Right lung (tissue), 10 donors: ENCODE measurements at places on chromosomes 2 and 18. TPM values are rescaled to one million over a fixed set of nuclear protein-coding genes. Genes with fewer than 3 reads are reported as not detected.

The CYP1B1 gene
- 1.1 TPM for polyA plus RNA-seq

The MPP4 gene
- polyA plus RNA-seq, result 0.23 TPM

The PRKRA gene
- 69.9 TPM for polyA plus RNA-seq

GRCh38 chr2:77519164-77519887, 2.9 kb downstream of the LRRTM4 start:
- DNase-seq, result no peak

- DNase-seq, result peak; percentile 32
Measured at GRCh38 chr2:121648206-121649148, 785 bp downstream of the CLASP1 start.

DNA sequence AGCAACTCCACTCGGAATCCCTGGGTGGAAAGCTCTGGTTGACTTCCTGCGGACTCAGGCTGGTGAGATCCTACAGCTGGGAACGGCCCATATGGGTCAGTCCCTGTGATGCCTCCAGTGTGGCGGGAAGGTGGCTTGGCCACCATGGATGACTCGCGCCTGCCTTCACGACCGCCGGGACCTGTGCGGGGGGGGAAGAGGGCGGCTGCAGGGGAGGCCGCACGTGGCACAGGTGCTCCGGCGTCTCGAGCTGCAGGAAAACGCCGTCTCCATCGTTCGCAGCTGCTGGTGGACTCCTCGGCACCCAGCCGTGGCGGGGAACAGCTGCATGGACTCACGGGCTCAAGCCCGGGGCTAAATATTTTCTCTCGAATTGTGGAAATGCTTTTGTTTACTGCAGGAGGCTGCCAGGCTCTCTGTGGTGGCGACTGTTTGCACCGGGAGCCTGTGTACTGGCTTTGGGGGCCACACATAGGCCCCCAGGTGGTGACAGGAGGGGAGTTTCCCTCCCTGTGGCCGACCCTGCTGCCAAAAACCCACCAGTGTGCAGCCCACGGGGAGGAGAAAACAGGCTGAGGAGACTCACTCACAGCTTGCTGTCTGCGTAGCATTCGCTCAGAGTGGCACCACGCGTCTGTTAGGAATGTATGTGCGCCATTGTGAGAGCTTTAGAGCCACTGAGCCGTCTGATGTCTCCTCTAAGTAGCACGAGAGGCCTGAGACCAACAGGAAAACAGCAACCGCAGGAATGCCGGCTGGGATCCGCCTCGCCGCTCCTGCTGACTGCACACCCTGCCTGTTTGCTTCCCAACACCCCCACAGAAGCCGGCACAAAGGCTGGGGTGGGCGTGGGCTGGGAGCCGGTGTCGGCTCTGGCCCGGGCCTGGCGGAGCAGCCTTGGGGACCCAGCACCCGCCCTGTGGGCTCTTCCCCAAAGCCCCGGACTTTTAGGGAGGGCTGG, 89.2 kb downstream of the NFATC1 start:
- DNase-seq, result no peak

DNA sequence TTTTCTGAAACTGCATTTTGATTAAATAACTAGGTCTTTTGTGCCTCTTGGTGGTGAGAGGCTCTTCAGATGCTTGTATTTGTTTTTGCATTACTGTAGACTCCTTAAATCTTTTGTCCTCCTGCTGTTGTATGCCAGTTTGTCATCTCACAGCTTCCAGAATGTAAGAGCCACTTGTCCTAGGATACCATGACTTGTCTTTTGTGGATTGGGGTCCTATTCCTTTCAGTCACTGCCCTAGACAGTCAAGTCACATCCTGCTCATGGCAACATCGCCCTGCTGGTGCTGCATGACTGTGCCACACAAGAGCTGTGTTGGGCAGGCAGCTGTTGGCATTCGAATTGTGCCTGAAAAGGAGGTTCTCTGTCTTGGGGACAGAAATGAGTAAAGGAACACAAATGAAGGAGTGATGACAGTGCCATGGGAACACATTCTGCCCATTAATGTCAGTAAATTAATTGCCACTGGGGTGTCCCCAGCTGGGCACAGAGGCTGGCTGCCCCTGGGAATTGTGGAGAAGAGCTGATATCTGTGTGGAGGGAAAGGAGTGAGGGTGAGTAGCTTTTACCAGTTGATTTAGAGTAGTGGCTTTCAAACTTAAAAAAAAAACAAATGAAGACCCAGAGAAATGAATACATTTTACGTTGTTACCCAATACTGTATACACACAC, 140.3 kb downstream of the ARL6IP6 start:
- DNase-seq, result no peak

The GCG gene
- polyA plus RNA-seq, result not detected

The VAMP8 gene
- 68.1 TPM for polyA plus RNA-seq

The INO80D gene
- 11.8 TPM for polyA plus RNA-seq

The C2orf81 gene
- polyA plus RNA-seq, result 6.0 TPM

DNA sequence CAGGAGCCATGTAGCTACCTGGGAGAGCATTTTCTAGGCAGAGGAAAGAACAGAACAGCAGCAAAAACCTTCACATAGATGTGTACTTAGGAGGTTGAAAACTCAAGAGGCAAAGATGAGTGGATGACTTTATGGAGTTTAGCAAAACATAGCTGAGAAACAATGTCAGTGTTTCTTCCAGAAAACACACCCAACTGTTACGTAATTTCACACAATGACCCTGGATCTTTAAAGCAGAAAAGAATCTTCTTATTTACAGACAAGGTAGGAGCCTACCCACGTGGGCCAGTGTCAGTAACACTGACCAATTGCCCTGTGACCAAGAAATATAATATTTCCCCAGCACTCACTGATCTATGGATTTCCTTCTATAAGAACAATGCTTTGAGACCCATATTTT, 254.6 kb downstream of the CDH20 start:
- DNase-seq, result no peak

- DNase-seq, result no peak
Measured at GRCh38 chr18:52054324-52054723, 285.7 kb upstream of the DCC start.

The TMEFF2 gene
- polyA plus RNA-seq, result 0.40 TPM

DNA sequence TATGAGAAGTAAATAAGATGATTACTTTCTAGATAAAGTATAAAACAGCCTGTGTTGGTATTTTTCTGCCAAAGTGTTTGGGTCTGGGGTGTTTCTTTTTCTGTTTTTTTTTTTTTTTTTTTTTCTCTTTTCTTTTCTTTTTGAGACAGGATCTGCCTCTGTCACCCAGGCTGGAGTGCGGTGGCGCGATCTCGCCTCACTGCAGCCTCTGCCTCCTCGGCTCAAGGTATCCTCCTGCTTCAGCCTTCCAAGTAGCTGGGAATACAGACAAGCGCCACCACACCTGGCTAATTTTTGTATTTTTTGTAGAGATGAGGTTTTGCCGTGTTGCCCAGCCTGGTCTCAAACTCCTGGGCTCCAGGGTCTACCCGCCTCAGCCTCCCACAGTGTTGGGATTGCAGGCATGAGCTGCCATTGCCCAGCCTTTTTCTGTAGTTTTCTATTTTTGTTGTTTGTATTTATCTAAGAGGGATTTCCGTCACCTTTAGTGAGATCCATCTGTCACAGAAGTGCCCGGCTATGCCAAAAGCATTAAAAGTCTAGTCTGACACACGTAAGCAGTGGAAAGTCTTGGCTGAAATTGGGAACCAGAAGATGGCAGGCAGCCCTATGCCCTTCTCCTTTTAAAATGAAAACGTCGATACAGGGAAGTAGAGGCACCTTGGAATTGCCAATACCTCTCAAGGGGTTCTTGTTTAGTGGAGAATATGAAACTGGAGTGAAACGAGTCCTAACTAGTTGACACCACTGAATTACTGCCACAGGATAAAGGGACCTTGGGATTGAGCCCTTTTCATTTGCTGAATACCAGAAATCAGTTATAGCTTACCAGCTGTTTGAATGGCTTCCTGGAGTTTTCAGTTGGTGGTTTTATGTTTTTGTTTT, 14.0 kb downstream of the UGP2 start:
- no peak for DNase-seq

DNA sequence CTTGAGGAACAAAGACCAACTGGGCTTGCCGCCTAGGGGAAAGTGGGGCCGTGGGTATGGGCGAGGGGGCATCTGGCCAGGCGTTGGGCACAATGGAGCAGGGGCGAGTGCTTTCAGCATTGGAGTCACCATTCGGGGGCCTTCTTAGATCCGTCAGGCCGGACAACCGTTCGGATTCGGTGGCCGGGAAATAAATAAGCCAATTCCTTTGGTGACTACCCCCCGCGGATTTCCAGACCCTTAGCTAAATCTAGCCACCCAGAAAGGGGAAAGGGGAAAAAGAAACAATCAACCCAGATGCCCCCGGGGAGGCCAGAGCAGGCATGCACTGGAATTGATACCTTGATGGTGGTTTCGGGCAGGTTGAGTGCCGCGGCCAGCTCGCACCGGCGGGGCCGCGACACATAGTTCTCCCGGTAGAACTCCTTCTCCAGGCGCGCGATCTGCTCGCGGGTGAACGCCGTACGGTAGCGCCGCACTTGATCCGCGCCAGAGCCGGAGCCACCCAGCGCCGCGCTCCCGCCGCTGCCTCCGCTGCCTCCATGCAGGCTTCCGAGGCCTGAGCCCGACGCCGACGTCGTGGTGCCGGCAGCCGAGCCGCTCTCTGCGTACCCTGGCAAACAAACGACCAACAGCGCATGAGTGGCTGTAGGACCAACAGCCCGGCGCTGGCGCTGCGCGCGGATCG, 1.8 kb downstream of the EVX2 start:
- no peak for DNase-seq

GRCh38 chr2:170679607-170680079, 35.5 kb upstream of the SP5 start:
- no peak for DNase-seq

The SALL3 gene
- 0.06 TPM for polyA plus RNA-seq

The DYNAP gene
- polyA plus RNA-seq, result not detected

The FLACC1 gene
- 2.5 TPM for polyA plus RNA-seq

The TDRD15 gene
- not detected for polyA plus RNA-seq

GRCh38 chr18:79785831-79786230, 11.9 kb upstream of the KCNG2 start:
- DNase-seq, result no peak

DNA sequence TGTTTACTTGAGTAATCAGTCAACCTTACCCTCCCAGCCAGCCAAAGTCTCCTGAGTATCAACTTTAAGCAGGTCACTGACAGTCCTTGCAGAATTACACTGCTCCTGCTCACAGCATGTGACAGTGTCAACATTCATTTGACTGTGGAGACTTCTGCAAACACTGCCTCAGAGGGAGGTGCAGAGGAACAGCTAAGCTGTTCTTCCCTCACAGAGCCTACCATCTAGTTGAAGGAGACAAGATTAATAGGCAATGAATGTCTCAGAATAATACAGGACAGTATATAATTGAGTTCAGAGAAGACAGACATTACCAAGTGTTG, 11.9 kb downstream of the SLC14A2 start:
- no peak for DNase-seq

- no peak for DNase-seq
Measured at GRCh38 chr18:38076346-38077070, 510.9 kb upstream of the CELF4 start.

- no peak for DNase-seq
Measured at GRCh38 chr18:63603355-63603754, 16.2 kb downstream of the SERPINB13 start.

DNA sequence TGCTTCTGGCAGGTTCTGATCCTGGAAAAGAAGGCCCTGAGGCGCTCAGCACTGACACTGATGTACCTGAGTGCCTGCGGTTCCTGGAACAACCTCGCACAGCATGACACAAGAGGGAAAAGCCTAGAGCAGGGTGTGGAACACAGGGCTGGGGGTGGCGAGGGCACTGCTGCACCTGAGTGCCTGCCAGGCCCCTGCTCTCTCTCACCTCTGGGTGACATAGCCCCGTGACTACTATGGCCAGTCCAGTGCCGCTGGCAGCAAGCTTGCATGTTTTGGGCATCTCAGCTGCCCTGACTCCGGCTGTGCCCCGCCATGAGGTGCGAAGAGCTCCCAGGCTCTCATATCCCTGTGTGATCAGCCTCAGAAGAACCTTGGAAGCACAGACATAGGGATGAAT, 825.2 kb upstream of the SALL3 start:
- no peak for DNase-seq

GRCh38 chr18:56637711-56638231, 621 bp downstream of the TXNL1 start:
- no peak for DNase-seq

GRCh38 chr18:48442761-48443160, 33.6 kb upstream of the ZBTB7C start:
- DNase-seq, result no peak

The C1QL2 gene
- 0.09 TPM for polyA plus RNA-seq

DNA sequence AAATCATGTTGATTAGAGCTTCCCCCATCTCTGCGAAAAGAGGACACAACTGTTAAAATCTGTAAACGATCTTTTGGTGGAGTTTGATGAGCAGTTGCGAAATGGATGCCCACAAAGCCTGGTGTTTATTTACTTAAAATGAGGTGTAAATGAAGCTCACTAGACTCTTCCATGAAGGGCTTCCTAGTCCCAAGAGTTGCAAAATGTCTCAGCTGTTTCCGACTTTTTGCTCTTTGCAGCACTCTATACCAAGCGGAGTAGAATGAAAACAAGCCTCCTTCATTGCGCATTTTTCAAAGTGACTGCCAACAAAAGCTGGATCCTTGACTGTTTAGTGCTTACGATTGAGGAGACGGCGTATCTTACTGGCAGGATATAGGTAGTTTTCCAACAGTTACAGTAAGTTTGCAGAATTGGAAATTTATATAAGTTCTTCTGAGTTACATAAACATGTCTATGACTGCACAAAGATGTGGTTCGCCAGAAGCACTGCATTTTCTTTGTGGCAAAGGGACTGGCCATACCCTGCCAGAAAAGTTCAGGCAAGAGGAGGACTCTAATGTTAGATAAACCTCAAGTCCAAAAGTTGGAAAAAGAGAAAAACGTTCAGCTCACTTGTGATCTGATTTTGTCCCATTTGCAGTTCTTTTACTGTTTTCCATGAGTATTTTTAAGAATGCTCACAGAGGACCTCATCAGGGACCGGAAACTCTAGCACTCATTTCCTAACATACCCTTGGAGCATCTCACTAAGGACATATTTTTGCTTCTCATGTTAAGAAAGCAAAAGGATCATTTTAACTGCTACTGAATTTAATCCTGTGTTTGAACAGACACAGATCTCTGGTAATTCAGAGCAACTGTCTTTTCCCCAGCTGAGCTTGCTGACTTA, 42.7 kb downstream of the COLEC12 start:
- peak; percentile 85 for DNase-seq

The FEV gene
- not detected for polyA plus RNA-seq

GRCh38 chr2:181107628-181107945, 127.2 kb downstream of the UBE2E3 start:
- DNase-seq, result no peak

GRCh38 chr2:29073933-29074332, 390 bp downstream of the PCARE start:
- DNase-seq, result no peak

The EMILIN2 gene
- polyA plus RNA-seq, result 16.9 TPM

The TAF4B gene
- polyA plus RNA-seq, result 3.0 TPM
